Stimulated activated CD4-positive, alpha-beta T cell treated with anti-CD3 and anti-CD28 coated beads, Interleukin-12 subunit alpha, Interleukin-12 subunit beta, amount 100 ng/mL, for 24 hours (primary cell): ENCODE measurements at places on chromosomes 2 and 18.

DNA sequence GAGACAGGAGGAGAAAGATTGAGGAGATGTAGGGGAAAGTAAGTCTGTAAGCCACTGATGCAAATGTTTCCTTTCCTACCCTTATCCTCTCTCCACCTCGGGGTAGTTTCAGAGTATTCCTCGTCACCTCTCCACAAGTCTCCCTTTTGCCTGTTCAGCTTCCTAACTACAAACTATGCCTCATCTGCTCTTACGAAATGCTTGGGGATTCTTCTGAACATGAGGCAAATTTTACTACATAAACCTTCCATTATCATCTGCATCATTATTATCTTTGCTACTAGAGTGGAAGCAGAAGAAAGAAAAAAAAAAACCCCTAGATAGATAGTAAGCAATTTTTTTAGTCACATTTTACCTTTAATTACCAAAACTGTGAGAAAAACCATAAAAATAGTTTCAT lies 43.1 kb upstream of the CWC22 start:
- no peak for DNase-seq

DNA sequence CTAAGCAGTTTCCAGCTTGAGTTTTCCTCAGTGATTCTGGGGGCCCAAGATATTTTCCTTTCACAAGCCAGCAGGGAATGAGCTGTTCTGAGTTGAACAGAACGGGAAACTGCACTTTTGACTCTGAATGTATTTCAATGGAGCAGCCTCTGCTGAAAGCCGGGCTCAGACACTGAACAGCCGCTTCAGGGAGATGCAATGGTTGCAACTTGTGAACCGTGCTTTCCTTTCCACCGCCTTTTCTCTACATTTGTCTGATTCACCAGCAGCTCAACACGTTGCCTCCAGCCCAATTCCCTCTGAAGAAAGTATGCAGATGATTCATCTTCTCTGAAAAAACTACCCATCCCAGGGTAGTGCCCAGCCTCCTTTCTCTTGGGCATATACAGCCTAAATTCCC lies 119.3 kb upstream of the PKDCC start:
- DNase-seq, result no peak

DNA sequence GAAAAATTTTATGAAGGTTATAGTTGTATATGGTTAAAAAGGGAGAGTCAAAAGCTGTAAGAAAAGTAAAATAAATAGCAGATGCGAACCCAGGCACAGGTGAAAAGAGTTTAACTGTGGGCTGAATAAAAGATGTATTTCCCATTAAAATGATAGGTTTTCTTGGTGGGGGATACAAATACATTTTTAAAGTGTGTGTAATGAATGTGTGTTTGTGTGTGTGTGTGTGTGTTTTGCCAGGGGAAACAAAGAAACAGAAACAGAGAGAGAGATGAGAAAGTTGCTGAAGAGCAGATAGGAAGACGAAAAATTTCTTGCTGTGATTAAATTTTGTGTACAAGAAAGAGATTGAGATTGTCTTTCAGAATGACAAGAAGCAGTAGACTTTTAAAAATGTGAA lies 12.1 kb downstream of the TFPI start:
- no peak for DNase-seq

DNA sequence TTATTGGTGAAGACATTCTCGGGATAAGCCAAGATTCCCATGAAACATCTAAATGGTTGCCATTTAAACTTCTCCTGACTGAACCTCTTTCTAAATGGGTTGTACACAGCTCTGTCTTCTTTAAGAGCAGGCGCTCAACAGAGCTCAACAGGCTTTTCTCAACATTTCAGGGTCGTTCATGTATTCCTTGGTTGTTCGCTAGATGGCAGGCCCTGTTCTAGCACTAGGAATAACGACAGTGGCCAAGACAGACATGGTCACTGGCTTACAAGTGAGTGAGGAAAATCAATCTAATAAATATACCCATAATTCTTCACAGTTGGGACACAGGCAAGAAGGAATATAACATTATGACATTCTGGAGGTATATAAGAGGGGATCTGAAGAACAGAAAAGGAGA lies 154.5 kb downstream of the SMAD2 start:
- DNase-seq, result no peak

GRCh38 chr18:6949800-6950586 lies 167.6 kb downstream of the LAMA1 start:
- DNase-seq, result no peak

- DNase-seq, result no peak
Measured at GRCh38 chr2:8540552-8541055, 141.3 kb upstream of the ID2 start.

DNA sequence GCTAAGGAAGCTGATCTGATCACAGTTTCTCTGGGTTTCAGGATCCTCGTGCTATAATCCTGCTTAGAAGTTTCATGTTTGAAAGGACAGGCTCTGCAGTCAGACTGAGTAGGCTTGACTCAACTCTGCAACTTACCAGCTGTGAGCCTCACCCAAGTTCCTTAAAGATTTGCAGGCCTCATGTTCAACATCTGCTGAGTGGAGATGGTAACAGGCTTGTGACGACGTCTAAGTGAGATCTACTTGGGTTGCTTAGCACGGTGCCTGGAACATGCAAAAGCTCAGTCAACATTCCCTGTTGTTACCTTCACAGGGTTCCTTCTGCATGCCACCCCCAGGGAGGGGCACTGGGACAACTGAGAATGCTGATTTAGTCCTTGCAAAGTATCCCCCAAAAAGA lies 164.2 kb downstream of the C1D start:
- no peak for DNase-seq

- no peak for DNase-seq
Measured at GRCh38 chr18:51941999-51942398, 398.0 kb upstream of the DCC start.

DNA sequence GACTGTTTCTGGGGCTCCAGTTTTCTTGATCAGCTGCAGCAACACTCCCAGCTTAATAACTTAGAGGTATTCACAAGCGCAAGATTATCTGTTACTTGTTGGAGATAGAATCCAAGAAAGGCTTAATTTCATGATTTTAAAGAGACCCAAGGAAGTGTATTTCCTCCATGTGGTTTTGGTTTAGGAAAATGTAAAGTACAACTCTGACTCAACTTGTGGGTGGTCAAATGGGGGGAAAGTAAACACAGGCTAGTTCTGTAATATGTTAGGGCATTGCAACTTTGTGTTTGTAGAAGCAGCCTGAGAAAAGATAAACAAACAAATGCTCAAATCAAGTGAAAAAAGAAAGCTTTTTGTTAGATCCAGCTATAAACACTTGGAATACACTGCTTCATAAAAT lies 90.1 kb upstream of the COL3A1 start:
- no peak for DNase-seq

DNA sequence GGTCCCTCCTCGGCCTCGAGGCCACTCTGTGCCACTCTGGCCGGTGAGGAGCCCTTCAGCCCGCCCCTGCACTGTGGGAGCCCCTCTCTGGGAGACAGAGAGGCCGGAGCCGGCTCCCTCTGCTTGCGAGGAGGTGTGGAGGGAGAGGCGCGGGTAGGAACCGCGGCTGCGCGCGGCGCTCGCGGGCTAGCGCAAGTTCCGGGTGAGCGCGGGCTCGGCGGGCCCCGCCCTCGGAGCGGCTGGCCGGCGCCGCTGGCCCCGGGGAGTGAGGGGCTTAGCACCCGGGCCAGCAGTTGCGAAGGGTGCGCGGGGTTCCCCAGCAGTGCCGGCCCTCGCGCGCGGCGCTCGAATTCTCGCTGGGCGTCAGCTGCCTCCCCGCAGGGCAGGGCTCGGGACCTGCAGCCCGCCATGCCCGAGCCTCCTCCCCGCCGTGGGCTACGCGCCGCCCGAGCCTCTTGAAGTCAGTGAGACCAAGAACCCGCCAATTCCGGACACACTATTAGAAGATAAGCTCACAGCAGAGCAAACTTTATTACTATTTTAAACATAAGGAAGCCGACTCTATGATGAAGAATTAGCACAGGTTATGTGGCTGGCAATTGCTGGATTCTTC lies 825.8 kb upstream of the FANCL start:
- no peak for DNase-seq
